ENCODE measurements at places on chromosomes 5 and 9.

- DNase-seq: no peak
Observed at GRCh38 chr5:173035904-173036707, 20.0 kb upstream of the CREBRF start.

DNA sequence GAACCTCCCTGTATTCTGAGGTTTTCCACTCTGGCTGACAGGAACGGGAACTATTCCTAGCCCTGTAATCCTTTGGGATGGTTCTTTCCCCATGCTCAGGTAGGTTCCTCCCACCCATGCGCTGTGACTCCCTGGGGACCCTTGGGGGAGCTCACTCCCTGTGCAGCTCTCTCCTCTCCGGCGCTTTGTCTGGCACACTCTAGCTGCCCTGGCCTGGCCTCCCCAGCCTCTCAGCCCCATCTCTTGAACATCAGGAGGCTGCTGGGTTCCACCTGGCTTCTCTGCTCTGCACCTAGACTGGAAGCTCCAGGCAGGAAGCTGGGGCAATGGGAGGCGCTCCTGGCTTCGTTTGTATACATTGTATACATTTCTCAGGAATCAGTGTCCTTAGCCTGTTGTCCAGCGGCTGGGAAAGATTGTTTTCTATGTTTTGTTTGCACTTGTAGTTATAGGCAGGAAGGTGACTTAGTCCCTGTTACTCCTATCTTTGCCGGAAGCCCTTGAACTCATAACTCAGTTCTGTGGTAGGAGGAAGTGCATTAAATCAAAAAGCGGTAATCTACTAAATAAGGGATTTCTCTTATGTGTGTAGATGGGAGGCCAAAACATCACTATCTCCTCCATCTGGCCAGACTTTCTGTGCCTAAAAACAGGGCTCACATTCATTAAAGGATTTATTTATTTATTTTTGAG, 20.4 kb downstream of the SLC25A25 start:
- no peak for DNase-seq

DNA sequence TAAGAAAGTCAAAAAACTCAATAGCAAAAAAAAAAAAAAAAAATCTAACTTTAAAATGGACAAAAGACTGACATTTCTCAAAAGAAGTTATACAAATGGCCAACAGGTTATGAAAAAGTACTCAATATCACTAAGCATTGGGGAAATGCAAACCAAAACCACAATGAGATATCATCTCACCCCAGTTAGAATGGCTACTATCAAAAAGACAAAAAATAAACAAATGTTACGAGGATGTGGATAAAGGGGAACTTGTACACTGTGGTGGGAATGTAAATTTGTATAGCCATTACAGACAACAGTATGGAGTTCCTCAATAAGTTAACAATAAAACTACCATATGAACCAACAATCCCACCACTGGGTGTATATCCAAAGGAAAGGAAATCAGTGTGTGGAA, 37.2 kb downstream of the ENC1 start:
- DNase-seq: no peak

DNA sequence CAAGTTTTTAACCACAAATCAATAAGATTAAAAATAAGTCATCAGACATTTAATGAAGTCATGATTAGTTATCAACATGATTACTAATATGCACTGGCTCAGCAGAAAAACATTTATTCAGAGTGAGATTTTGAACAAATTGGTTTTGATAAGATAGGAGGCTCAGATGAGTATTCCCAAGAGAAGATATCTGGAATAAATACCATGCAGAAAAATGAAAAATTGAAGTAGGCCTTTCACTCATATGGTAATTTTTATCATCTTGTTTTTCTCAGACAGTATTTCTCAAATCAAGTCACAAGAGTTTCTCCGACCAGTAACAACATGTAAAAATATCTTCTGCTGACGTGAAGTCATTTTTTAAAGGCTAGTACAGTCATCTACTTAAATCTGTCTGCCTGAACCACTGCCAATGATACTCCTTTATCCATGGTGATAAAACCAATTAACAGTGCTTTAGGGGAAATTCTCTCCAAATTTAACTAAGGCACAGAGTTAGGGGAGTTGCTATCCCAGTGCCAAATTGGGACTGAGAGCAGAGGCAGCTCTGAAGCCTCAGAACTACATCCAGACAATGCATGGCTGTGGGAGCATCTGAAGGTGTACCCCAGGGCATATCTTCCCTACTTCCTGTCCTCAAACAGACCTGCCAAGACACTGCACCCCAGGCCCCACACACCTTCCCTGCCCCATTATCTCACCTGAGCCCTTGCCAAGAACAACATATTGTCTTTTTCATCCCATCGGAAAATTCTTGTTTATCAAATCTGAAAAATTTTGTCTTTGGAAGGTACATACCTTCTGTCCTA, 105.5 kb upstream of the TSLP start:
- DNase-seq: no peak

GRCh38 chr5:10849278-10849677, 88.2 kb upstream of the DAP start:
- no peak for DNase-seq

GRCh38 chr5:51521583-51521982, 138.3 kb downstream of the ISL1 start:
- DNase-seq: no peak
